ENCODE measurements at places on chromosomes 11 and 22.

DNA sequence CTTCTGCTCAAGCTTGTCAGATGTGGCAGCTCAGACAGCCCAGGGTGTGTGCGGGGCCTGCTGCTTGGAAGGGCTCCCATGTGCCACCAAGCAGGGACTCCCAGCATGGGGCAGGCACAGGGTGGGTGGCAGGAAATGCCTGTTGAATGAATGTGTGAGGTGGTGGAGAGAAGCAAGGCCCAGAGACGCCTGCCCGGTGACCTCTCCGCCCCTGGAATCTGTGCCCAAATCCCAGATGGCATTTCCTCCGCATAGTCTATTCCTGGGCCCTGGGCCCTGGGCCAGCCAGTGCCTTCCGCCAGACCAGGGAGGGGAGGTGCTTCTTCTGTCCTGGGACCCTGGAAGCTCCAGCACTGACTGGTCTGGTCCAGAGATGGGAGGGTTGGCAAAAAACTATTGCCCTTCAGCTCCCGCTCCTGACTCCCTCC, 3.7 kb downstream of the CST6 start:
- no peak for DNase-seq

- DNase-seq = no peak
Observed at GRCh38 chr11:128500493-128500892, 86.9 kb downstream of the ETS1 start.

- DNase-seq = no peak
Observed at GRCh38 chr11:57354699-57355098, 16.5 kb downstream of the P2RX3 start.

- DNase-seq = no peak
Observed at GRCh38 chr11:32440916-32441315, 5.6 kb upstream of the WT1 start.

GRCh38 chr11:75577207-75577606, 15.2 kb downstream of the SERPINH1 start:
- no peak for DNase-seq

DNA sequence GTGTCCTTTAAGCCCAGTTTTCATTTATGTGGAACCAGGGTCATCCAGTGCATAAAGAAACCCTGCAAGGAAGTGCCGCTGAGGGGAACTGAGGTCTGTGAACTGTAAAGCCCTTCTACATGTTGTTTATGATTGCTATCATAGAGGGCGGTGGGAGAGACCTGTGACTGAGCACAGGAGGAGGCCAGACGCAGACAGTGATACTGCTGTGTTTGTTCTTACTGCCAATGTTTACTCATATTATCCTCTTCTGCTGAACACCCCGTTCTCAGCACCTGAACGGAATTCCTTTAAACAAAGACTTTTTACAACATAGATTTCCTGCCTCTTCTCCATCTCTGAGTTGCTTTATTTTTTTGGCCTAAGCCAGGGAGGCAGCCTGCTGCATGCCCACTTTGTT, 967 bp upstream of the GALNT18 start:
- no peak for DNase-seq

All from fibroblast of skin of left biceps (primary cell).